Left renal cortex interstitium (tissue), 4 donors: ENCODE measurements at places on chromosomes 2 and 18. TPM values are rescaled to one million over a fixed set of nuclear protein-coding genes. Genes with fewer than 3 reads are reported as not detected.

DNA sequence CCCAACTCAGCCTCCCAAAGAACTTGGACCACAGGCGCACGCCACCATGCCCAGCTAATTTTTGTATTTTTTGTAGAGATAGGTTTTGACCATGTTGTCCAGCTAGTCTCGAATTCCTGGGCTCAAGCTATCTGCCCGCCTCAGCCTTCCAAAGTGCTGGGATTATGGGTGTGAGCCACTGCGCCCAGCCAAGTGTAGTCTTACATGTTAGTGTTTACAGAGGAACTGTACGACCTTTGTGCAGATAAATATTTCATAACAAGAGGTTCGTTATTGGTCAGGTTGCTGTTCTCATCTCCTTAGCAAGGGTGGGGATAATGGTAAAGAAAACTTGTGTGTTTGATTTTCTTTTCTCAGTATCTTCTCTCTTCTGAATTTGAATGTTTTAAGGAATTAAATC lies 46.5 kb downstream of the RALBP1 start:
- no peak for DNase-seq

Gene IKZF2
- polyA plus RNA-seq, result 10.1 TPM

DNA sequence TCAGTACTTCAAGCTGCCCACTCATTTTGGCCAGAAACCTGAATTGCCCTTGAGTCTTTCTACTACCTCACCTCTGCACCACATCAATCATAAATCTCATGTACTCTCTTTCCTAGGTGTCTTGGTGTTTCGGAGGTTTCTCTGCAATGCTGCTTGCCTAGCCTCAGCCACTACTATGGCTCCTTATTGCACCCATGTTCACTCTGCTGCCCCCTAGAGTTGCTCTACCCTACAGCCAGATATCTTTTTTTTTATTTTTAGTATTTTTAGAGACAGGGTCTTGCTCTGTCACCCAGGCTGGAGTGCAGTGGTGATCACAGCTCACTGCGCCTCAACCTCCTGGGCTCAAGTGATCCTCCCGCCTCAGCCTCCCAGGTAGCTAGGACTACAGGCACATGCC lies 413.0 kb downstream of the PTPRM start:
- DNase-seq, result no peak

Gene SPP2
- 1.9 TPM for polyA plus RNA-seq

DNA sequence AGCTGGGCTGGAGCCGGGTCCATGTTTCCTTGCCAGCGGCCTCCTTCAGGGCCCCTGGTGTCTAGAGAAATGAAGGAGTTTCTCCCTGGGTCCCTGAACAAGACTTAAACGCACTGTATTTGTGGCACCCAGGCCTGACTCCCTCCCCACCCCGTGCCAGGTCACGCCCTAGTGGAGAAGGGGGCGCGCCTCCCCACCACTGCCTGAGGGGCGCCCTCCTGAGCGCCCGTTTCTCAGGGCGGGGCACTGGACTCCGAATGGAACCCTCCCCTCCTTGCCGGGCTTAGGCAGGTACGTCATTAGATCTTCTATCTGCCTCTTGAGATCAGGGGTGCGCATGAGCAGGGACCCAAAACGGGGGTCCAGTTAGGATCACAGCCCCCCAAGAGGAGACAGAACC lies 16.3 kb downstream of the ODC1 start:
- DNase-seq, result no peak

GRCh38 chr18:70126832-70127231 lies 78.7 kb downstream of the RTTN start:
- no peak for DNase-seq

Gene ACTG2
- 0.46 TPM for polyA plus RNA-seq

DNA sequence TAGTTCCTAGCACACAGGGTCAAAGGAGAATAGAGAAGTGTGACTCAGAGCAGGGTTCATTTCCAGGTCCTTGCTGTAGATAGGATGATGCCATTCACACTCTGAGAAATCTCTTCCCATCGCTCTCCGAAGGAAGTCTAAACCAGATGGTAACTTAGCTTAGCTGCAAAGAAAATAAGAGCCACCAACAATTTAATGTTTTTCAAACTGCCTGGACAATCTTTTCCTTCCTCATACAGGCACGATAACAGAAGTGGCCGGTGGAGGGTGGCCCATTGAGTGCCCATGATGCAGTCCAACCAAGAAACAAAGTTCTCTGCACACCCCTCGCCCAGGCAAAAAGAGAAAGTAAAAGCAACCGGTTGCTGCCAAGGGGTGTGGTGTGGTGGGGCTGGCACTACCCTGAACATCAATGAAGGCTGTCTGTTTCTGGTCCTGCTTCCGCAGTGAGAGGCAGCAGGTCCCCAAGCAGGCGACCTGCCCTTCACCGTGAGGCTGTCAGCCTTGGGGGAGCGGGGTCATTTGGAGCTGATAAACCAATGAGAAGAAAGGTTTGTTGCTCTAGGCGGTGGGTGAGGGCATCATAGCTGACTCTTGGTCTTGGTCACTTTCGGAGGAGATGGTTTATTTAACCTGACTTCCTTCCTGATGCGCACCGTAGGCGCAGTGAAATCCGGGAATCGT lies 105.6 kb upstream of the CD302 start:
- no peak for DNase-seq

- DNase-seq, result no peak
Measured at GRCh38 chr2:110113961-110114591, 1.5 kb downstream of the MALL start.

Gene COQ10B
- polyA plus RNA-seq, result 12.8 TPM

Gene SERPINB4
- not detected for polyA plus RNA-seq

Gene KCNG2
- 0.46 TPM for polyA plus RNA-seq

DNA sequence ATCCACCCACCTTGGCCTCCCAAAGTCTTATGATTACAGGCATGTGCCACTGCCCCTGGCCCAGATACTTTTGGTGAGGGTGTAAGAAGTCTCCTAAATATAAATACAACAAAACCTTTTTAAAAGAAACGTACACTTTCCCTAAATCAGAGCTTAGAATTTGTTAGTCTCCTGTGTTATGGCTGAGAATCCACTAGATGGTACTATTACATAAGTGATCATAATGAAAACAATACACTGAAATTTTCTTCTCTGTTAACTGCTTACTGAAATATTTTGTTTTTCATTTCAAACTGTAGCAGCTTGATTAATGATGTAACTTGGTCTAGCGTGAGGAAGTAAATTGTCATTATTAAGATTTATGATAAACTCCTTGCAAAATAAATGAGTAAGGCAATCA lies 74.8 kb upstream of the FAM98A start:
- DNase-seq, result peak; percentile 12

Gene ANKAR
- 15.8 TPM for polyA plus RNA-seq

DNA sequence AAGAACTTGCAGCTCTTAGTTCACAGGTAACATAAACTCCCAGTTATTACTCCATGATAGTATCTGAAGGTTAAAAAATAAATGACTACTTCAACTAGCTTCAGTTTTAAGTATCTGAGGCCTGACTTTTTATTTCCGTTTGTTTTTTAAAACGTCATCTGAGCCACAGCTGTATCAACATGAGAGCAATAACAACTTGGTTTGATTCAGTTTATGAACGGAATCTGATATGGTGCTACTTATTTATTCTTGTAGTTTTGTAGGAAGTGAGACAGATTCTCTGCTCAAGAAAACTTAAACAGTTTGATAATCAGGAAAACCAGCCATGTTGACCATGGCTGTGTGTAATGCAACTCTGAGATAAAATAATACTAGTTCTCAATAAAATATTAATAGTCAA lies 34.9 kb downstream of the NAB1 start:
- no peak for DNase-seq

Gene WDR54
- 46.7 TPM for polyA plus RNA-seq

Gene TMEFF2
- polyA plus RNA-seq, result 6.9 TPM

Gene ANKRD36
- 14.8 TPM for polyA plus RNA-seq

DNA sequence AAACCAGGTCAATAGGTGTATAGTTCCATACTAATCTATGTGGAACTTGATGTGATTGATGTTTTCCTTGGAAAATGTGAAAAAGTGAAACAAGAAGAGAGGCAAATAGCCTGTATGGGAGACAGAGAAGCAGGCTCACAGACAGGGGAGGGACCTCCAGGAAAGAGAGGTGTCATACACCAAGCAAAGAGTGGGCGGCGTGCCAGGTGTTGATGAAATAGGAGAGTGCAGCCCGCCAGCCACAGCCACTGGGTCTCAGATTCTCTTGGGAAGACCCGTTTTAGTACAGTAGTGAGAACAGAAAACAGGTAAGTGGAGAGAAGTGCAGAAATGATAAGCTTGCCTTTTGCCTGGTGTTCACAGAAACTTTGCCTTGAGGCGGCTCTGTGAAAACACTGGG lies 301.9 kb downstream of the ZNF407 start:
- no peak for DNase-seq

DNA sequence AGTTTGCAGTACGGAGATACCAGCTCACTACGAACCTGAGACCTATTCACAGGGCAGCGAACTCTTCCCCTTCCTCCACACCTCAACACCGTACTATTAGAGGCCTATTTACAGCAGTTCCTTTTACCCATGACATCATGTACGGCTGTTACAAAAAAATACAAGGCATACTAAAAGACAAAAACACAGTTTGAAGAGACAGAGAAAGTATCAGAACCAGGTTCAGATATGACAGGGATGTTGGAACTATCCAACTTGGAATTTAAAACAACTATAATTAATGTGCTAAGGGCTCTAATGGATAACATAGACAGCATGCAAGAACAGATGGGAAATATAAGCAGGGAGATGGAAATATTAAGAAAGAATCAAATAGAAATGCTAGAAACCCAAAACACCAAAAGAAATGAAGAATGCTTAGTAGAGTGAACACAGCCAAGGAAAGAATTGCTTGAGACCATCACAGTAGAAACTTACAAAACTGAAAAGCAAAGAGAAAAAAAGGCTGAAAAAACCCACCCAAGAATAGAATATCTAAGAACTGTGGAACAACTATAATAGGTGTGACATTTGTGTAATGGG lies 99.2 kb upstream of the ZNF521 start:
- no peak for DNase-seq

DNA sequence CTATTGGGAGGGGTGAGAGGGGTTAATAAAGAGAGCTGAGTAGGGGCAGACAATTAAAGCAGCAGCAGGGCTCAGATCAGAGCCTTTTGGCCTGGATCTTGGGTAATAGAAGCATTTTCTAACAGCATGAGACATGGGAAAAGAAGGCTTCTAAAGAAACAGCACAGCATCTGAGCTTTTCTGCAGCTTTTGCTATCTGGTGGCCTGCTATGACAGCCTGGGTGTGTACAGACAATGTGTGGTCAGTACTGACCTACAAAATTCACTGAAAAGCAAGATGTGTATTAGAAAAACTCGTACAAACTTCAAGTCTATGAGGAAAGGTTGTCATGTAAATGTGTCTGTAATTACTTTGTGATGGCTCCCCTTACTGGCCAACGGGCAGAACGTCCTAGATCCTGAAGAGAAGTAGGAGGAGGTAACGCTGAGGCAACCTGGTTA lies 95.6 kb downstream of the GALNT3 start:
- peak; percentile 41 for DNase-seq

Gene RBM44
- polyA plus RNA-seq, result 0.38 TPM

Gene PARD6G
- polyA plus RNA-seq, result 32.3 TPM

Gene RALB
- 68.9 TPM for polyA plus RNA-seq

Gene PAX8
- polyA plus RNA-seq, result 202 TPM

- DNase-seq, result no peak
Measured at GRCh38 chr18:79776674-79777073, 21.1 kb upstream of the KCNG2 start.

Gene IL1B
- polyA plus RNA-seq, result 0.73 TPM

GRCh38 chr2:60550178-60550983 lies 3.1 kb downstream of the BCL11A start:
- DNase-seq, result no peak

GRCh38 chr18:62331581-62332356 lies 6.7 kb downstream of the TNFRSF11A start:
- DNase-seq, result no peak

Gene ALLC
- polyA plus RNA-seq, result not detected

DNA sequence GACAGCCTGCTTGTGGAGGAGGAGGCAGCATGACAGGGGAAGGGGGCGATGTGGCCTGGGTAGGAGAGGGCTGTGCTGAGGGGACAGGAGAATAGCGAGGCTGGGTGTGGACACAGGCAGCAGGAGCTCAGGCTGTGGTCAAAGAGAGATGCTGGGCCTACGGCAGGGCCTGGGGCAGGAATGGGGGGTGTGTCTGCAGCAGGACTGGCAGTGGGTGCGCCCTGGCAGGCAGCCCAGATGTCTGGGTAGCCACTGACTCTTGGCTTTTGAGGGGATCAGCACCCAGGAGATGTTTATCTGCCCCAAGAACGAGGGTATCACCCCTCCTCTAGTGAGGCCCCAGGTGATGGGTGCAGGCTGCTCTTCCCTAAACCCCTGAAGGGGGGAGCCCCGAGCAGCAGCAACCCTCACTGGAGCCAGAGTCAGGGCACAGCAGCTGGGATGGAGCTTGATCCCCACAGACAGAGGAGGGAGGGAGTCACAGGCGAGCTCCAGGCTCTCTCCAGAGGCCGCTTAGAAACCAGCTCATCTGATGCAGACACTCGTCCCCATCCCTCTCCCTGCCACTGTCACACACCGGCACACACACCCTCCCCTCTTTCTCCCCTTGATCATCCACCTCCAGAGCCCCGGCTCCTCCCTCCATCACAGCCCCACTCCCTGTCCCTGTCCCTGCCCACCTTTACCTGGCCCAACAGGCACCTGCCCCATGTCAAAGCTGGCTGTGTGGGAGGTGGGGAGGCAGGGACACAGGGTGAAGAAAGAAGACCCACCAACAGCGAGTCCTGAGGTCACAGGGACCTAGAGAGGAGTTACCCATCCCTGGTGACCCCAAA lies 29.8 kb upstream of the TNS1 start:
- DNase-seq, result no peak

DNA sequence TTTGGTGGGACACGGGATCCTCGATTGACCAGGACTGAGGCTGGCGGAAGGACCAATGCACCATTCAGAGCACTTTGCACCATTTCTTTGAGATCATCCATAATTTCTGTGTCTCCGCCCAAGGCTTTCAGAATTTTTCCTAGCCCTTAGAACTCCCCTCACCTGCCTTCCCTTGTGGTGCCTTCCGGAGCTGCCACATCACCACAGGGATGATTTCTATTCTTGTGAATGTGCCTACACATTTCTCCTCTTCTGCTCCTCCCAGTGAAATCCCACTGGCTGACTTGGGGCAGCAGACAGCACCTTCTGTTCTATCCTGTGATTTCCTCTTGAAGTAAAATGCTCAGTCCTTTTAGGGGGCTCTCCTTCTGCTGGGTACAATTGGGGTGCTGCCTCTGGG lies 11.2 kb downstream of the ACOXL start:
- DNase-seq, result no peak

Gene IL1RL2
- polyA plus RNA-seq, result 1.2 TPM
